ENCODE measurements at places on chromosomes 6 and 20.
A peak's percentile ranks its signal among the peaks of the same experiment; 100 is the strongest.

DNA sequence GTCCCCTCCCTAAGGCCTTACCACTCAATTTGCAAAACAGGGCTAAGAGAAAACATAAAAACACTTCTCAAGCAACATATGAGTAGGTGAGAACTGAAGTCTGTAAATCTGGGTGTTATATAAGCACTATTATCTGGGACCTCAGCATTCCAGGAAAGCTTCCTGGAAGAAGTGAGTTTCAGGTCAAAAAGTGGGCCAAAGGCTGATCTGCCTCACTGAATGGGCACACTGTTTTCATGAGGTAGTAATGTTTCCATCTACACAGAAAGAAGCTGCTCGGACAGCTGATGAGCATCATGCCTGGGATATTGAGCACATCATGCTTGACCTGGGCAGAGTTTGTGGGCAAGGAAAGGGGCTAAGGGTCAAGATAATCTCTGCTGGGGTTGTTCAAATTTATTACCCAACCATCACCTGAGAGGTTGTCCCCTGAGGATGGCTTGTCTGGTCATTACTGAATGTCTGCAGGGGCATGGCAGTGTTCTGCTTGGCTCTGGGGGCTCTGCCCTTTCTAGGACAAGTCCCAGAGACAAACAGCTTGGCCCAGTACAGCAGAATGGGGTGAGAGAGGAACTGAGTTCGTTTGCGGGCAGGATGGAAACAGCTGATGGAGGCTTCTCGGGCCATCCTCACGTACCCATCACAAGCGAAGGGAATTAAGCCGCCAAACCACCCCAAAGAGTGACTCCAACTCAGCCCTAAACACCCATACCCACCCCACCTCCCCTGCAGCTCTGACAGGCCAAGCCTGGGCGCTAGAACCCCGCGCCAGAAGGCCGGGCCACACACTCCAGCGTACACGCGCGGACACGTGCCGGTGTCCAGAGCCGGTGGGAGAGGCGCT is 1.2 kb upstream of the SYNJ2 start:
- H3K4me3 ChIP-seq: peak overlapping the region; percentile 74
- no peaks in the 10 kb centered on the region for H3K27me3 ChIP-seq
- H3K36me3 ChIP-seq: no peaks in the 10 kb centered on the region
- H3K27ac ChIP-seq: peak overlapping the region; percentile 83
- H3K4me1 ChIP-seq: peaks cover 45% of the 10 kb centered on the region
- no peak for DNase-seq

DNA sequence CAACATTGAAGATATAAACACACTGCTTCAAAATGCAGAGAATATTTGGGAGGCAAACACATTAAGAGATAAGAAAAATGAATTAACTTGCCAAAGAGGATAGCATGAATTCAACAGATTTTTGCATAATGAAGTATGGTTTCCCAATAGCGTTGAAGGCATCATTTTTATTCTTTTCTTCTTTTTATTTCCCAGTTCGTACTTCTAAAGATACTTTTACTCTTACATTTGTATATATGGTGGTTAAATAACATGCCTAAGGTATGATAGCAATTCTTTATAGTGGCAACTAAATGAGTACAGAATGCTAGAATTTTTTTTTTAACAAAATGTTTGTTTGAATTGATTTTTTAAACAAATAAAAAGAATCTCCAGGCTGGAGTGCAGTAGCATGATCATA is 473.4 kb upstream of the MARCKS start:
- DNase-seq: no peak
- no peaks in the 10 kb centered on the region for H3K4me1 ChIP-seq
- H3K4me3 ChIP-seq: no peak overlapping the region
- H3K27ac ChIP-seq: no peak overlapping the region

- H3K27ac ChIP-seq: no peak overlapping the region
- no peaks in the 10 kb centered on the region for H3K27me3 ChIP-seq
- DNase-seq: no peak
- H3K4me1 ChIP-seq: no peaks in the 10 kb centered on the region
- H3K36me3 ChIP-seq: no peaks in the 10 kb centered on the region
Measured at GRCh38 chr20:36035745-36036144, 67.4 kb downstream of the CNBD2 start.

DNA sequence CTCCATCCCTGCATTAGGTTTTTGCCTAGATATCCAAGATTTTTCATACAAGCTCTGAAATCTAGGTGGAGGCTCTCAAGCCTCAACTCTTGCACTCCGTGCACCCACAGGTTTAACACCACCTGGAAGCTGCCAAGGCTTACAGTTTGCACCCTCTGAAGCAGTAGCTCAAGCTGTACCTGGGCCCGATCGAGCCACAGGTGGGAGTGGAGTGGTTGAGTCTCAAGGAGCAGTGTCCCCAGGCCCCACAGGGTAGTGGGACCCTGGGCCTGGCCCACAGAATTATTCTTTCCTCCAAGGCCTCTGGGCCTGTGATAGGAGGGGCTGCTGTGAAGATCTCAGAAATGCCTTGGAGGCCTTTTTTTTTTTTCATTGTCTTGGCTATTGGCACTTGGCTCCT is 973.5 kb upstream of the MAP3K7 start:
- no peaks in the 10 kb centered on the region for H3K36me3 ChIP-seq
- H3K4me3 ChIP-seq: no peak overlapping the region
- peaks cover 2% of the 10 kb centered on the region for H3K27me3 ChIP-seq
- H3K4me1 ChIP-seq: no peaks in the 10 kb centered on the region

- no peak overlapping the region for H3K4me3 ChIP-seq
- H3K27ac ChIP-seq: no peak overlapping the region
- no peaks in the 10 kb centered on the region for H3K27me3 ChIP-seq
- no peak for DNase-seq
- H3K36me3 ChIP-seq: no peaks in the 10 kb centered on the region
- H3K4me1 ChIP-seq: peaks cover 31% of the 10 kb centered on the region
Measured at GRCh38 chr6:108656836-108657235, 96.1 kb downstream of the FOXO3 start.

GRCh38 chr6:152854086-152854795 is 103.6 kb downstream of the VIP start:
- DNase-seq: no peak
- H3K4me1 ChIP-seq: no peaks in the 10 kb centered on the region
- H3K36me3 ChIP-seq: no peaks in the 10 kb centered on the region
- H3K27me3 ChIP-seq: peaks cover 13% of the 10 kb centered on the region
- no peak overlapping the region for H3K27ac ChIP-seq

DNA sequence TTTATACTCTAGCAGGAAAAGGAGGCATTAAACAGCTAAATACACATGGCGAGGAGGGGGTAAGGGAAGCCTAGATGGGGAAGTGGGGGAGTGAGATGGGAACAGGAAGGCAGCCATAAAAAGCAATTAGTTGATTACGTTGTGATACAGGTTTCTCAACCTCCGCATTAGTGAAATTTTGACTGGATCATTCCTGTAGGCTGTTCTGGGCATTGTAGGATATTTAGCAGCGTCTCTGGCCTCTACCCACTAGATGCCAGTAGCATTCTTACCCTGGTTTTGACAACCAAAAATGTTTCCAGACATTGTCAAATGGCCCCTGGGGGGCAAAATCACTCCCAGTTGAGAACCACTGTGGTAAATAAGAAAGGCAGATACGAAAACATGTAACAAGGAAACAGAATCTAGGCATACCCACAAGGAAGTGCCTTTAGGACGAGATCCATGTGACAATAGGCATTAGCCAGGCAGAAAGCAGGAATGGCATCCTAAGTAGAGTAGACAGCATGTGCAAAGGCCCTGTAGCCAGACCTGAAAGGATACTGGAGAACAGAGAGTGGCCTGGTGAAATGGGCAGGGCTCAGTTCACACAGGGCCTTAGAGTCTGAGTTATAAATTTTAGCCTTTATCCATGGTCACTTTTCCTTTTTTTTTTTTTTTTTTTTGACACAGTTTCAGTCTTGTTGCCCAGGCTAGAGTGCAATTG is 25.8 kb upstream of the PTPN1 start:
- H3K27ac ChIP-seq: peak overlapping the region; percentile 97
- DNase-seq: no peak
- H3K4me1 ChIP-seq: peaks cover 37% of the 10 kb centered on the region
- H3K27me3 ChIP-seq: no peaks in the 10 kb centered on the region

- no peak overlapping the region for H3K27ac ChIP-seq
- no peaks in the 10 kb centered on the region for H3K36me3 ChIP-seq
- peaks cover 7% of the 10 kb centered on the region for H3K4me1 ChIP-seq
- DNase-seq: no peak
- H3K4me3 ChIP-seq: no peak overlapping the region
Measured at GRCh38 chr20:64194269-64194668, 30.0 kb downstream of the MYT1 start.

- H3K4me3 ChIP-seq: no peak overlapping the region
- peaks cover 12% of the 10 kb centered on the region for H3K36me3 ChIP-seq
- peaks cover 25% of the 10 kb centered on the region for H3K27me3 ChIP-seq
- DNase-seq: no peak
Measured at GRCh38 chr20:19706463-19706862, 51.6 kb upstream of the RIN2 start.

GRCh38 chr6:71523548-71523947 is 234.9 kb downstream of the OGFRL1 start:
- no peaks in the 10 kb centered on the region for H3K4me1 ChIP-seq
- H3K27ac ChIP-seq: no peak overlapping the region
- no peak for DNase-seq
- H3K36me3 ChIP-seq: no peaks in the 10 kb centered on the region
- no peak overlapping the region for H3K4me3 ChIP-seq

- DNase-seq: no peak
- H3K36me3 ChIP-seq: no peaks in the 10 kb centered on the region
- no peak overlapping the region for H3K27ac ChIP-seq
- H3K27me3 ChIP-seq: no peaks in the 10 kb centered on the region
Measured at GRCh38 chr6:73564578-73565345, 43.9 kb upstream of the EEF1A1 start.
